ENCODE measurements at places on chromosomes 13 and 19. TPM values are rescaled to one million over a fixed set of nuclear protein-coding genes. Genes with fewer than 3 reads are reported as not detected.

- no peaks in the 10 kb centered on the region for H3K27me3 ChIP-seq
Observed at GRCh38 chr19:33302974-33303790, 848 bp upstream of the CEBPA start.

DNA sequence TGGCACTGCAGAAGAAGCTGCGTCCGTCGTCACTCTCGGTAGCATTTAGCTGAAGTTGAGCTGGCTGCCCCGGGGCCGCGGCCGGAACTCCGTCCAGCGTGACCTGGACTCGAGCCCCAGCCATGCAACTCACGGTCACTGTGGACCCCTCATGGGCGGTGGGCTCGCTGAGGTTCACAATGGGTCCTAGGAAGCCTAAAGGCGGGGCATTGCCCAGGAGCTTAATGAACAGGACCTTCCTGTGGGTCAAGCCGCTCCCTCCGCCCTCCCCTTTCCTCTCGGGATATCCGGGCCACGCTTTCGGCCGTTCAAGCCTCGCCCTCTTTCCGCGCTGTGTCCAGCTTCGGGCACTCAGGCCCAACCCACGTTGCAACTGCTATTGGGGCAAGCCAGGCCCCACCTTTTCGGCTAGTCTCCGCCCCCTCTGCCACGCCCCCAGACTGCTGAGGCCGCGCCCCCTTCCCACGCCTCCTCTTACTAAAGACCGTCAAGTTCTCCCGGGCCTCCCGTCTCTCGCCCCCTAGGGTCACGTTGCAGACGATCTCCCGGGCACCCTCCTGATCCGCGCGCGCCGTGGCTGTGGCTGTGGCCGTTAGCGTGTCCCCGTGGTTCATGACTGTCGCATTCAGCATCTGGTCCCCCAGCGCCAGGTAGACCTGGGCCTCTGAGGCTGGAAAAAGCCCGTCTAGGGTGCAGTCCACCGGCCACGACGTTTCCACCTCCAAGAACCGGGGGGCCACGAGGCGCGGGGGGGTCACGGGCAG, 1.4 kb upstream of the RAVER1 start:
- peak overlapping the region; percentile 83 for H3K27ac ChIP-seq
- DNase-seq: peak; percentile 82
- peaks cover 14% of the 10 kb centered on the region for H3K4me1 ChIP-seq
- no peaks in the 10 kb centered on the region for H3K27me3 ChIP-seq

TIMM13 gene
- total RNA-seq: 23.4 TPM

CEACAM7 gene
- total RNA-seq: not detected

DNA sequence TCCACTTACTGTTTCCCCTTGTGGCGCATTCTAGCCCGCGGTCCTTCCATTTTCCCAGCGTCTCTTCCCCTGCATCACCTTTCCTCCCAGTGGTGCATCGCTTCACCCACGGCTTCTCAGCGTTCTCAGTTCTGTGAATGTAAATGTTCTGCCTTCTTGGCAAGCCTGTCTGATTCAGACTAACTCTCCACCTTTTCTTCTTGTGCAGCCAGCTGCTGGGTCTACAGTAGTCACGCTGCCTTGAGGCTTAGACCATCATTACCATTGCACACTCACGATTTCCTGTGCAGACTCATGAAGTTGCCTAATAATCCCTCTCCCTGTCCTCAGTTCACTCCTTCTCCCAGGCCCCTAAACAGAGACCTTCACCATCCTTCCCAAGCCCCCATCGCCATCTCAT, 75.0 kb downstream of the DHRS12 start:
- H3K27me3 ChIP-seq: no peaks in the 10 kb centered on the region
- no peak overlapping the region for H3K4me3 ChIP-seq
- peaks cover 72% of the 10 kb centered on the region for H3K4me1 ChIP-seq
- DNase-seq: no peak

GRCh38 chr13:43036351-43037250, 13.2 kb downstream of the DNAJC15 start:
- H3K27ac ChIP-seq: no peak overlapping the region
- peaks cover 32% of the 10 kb centered on the region for H3K4me1 ChIP-seq
- no peaks in the 10 kb centered on the region for H3K27me3 ChIP-seq

DNA sequence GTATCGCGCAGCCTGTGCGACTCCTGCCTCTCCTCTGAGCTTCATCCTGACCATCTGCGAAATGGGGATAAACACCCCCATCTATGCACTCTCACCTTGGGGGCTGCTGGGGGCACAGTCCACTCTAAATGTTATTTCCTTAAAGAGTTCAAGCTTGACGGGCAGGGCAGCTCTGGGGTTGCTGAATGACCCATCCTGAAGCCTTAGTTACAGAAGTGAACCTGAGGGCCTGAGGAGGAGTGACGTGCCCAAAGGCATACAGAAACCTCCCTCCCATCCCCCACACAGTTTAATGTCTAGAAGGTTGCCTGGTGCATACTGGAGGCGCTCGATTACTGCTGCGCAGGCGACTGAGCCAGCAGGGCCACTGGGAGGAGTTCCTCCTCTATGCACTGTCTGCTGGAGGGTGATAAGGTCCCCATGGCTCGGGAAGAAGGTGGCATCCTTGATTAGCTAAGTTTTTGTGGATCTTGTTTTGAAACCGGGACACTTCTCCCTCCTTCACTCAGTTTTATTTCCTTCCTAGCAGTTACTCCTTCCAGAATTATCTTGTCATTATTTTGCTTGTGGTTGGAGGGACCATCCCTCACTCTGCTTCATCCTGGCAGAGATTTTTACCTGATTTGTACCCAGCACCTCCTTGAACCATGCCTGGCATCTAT, 572 bp upstream of the FKBP8 start:
- H3K36me3 ChIP-seq: peaks cover 18% of the 10 kb centered on the region
- no peaks in the 10 kb centered on the region for H3K27me3 ChIP-seq
- no peak overlapping the region for H3K27ac ChIP-seq

LCP1 gene
- 66.3 TPM for total RNA-seq

CYP4F22 gene
- total RNA-seq: not detected

CLN5 gene
- total RNA-seq: 21.4 TPM

ZNF571 gene
- 3.0 TPM for total RNA-seq

DNA sequence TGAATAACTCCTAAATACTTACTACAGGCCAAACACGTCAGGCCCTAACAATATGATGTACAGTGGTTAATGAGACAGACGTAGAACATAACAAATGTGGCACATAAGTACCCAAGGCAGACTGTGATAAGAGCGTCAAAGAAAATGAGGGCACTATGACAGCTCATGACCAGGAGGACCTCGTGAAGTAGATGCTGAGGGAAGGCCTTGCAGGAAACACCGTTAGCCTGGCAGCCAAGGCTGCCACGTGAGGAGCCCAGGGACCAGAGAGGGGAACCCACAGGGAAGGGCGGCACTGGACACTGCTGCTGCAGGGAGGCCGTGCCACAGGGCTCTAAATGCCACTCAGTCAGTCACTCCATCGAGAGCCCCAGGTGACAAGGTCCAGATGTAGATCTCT, 5.7 kb downstream of the TUBGCP3 start:
- no peaks in the 10 kb centered on the region for H3K27me3 ChIP-seq
- no peak overlapping the region for H3K4me3 ChIP-seq
- peaks cover 3% of the 10 kb centered on the region for H3K4me1 ChIP-seq
- no peaks in the 10 kb centered on the region for H3K36me3 ChIP-seq

- peaks cover 18% of the 10 kb centered on the region for H3K36me3 ChIP-seq
- peaks cover 37% of the 10 kb centered on the region for H3K4me1 ChIP-seq
- peak overlapping the region; percentile 99 for H3K27ac ChIP-seq
- no peak for DNase-seq
- H3K4me3 ChIP-seq: peak overlapping the region; percentile 86
Observed at GRCh38 chr19:18280247-18281081, 958 bp downstream of the JUND start.

- H3K27me3 ChIP-seq: no peaks in the 10 kb centered on the region
- H3K4me3 ChIP-seq: no peak overlapping the region
- no peak overlapping the region for H3K27ac ChIP-seq
- H3K36me3 ChIP-seq: no peaks in the 10 kb centered on the region
- no peaks in the 10 kb centered on the region for H3K4me1 ChIP-seq
Observed at GRCh38 chr13:57558051-57558467, 73.5 kb upstream of the PCDH17 start.

ANGPTL4 gene
- 99.1 TPM for total RNA-seq

DNA sequence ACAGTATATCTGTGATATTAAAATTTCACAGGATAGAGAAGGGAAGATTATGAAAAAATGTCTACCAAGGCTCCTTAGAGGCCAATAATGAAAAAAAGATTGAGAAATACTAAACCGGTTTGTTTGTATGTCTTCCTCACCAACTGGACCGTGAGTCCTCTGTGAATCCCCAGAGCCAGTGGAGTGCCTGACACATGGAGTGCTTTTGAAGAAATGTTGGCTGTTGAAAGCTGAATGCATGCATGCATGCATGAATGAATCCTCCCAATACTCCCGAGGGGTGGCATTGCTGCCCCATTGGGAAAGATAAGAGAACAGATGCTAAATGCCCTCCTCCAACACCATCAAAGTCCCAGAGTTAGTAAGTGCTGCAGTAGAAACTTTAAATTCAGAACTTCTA, 152.7 kb upstream of the SERP2 start:
- no peak for DNase-seq
- H3K27ac ChIP-seq: no peak overlapping the region
- H3K36me3 ChIP-seq: no peaks in the 10 kb centered on the region
- peaks cover 61% of the 10 kb centered on the region for H3K4me1 ChIP-seq

DNA sequence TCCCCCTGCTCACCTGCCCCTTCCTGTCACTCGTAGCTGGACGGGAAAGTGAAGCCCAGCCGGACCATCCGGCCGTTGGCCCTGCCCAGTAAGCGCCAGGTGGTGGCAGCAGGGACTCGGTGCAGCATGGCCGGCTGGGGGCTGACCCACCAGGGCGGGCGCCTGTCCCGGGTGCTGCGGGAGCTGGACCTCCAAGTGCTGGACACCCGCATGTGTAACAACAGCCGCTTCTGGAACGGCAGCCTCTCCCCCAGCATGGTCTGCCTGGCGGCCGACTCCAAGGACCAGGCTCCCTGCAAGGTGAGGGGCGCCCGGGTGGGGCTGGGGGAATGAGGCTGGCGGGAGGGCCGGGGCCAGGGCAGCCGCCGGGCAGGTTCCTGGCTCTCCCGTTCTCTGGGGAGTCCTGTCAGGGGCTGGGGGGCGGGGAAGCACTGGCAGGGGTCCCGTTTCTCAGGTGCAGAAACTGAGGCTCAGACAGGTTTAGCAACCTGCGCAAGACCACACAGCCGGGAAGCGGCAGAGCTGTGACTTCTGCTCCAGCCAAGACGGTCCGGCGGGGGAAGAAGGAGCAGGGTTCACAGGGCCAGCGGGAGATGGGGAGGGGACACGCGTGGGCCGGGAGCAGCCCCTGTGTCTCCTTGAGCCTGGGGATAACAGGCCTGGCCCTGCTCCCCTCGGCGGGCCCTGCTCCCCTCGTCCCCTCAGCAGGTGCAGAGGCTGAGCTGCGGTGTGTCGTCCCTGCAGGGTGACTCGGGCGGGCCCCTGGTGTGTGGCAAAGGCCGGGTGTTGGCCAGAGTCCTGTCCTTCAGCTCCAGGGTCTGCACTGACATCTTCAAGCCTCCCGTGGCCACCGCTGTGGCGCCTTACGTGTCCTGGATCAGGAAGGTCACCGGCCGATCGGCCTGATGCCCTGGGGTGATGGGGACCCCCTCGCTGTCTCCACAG, 5.3 kb downstream of the GZMM start:
- no peaks in the 10 kb centered on the region for H3K4me1 ChIP-seq
- H3K27ac ChIP-seq: no peak overlapping the region
- H3K4me3 ChIP-seq: no peak overlapping the region
- DNase-seq: no peak
- no peaks in the 10 kb centered on the region for H3K27me3 ChIP-seq

RASIP1 gene
- total RNA-seq: 12.3 TPM

GRCh38 chr19:13460045-13460444, 46.2 kb downstream of the CACNA1A start:
- no peaks in the 10 kb centered on the region for H3K27me3 ChIP-seq
- no peak overlapping the region for H3K4me3 ChIP-seq
- no peaks in the 10 kb centered on the region for H3K36me3 ChIP-seq
- H3K4me1 ChIP-seq: no peaks in the 10 kb centered on the region

DNA sequence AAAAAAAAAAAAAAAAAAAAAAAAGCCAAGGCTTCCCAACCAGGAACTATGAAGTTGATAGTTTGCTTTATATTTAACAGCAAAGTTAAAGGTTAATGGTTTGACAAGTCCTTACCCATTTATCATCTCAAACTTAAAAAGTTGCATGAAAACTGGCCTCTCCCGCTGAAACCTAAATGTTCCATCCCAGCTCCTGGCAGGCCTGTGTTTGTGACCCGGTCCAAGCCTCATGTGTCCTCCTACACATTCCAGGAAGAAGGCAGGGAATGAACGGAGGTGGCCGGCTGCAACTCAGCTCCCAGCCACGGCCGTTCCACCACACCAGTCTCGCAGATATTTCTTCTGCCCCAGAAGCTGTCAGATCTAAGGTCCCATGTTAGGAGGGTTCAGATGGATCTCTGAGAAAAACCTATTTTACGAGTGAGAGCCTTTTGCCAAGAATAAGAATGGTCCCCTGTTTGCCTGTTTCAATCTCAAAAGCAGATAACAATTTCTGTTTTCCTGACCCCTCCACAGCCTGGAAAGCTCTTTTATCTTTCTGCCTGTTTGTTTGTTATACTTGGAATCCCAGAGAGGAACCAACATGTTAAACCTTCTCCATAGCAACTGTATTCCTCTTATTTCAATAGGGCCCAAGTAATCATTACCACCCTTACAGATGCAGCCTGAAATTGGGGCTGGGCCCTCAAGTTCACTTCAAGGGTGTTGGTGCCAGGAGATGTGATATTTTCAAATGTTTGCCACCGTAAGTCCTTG, 56.5 kb downstream of the KCTD12 start:
- no peaks in the 10 kb centered on the region for H3K27me3 ChIP-seq
- no peaks in the 10 kb centered on the region for H3K4me1 ChIP-seq
- no peak for DNase-seq
- peak overlapping the region; percentile 24 for H3K27ac ChIP-seq
- H3K36me3 ChIP-seq: no peaks in the 10 kb centered on the region

ZNF625 gene
- 7.3 TPM for total RNA-seq

DNA sequence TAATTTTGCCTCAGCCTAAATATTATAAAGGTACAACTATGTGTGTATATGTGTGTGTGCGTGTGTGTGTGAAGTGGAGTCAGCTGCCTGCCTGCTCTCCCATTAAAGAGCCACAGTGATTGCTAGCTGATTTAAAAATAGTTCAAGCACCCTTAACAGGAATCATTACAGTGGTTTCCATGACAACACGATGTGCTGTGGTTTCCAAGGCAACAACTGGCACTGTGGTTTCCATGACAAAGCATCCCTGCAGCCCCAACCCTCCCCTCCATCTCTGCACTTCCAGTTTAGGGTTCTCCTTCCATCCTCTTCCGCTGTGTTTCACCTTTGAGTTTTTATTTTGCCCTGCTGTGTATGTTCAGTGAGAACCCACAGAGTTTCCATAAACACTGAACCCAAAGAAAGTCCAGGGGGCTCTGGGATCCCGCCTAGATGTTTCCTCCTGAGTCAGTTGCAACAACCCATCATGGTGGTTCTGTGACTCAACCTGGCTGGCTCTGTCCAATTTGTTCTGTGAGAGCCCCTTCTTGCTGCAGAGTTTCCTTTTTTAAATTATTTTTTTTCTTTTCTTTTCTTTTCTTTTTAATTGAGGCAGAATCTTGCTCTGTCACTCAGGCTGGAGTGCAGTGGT, 7.1 kb upstream of the PNMA8A start:
- DNase-seq: no peak
- H3K27ac ChIP-seq: peak overlapping the region; percentile 97
- no peak overlapping the region for H3K4me3 ChIP-seq
- no peaks in the 10 kb centered on the region for H3K27me3 ChIP-seq
